Thymus (tissue), 14 donors: ENCODE measurements at places on chromosomes 11 and 22.

DNA sequence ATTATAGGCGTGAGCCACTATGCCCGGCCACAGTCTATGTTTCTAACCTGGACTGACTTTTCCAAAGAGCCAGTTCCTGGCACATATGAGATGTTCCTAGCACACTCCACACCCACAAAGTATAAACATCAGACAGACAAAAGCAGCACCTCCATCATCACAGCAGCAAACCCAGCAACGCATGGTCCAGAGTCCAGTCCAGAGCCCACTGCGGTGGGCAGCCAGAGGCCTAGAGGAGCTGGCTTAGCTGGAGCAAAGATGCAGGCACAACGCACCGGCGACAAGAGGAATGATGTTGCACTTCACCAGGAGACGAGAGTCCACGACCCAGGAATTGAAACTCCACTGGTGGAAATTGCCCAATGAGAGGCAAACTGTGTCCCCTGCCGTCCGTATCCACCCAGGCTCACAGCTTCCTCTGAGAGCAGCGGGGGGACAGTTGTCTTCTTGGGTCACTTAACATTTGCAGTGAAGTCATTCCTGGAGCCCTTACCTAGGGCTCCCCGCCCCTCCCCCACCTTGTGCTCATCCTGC lies 36.6 kb downstream of the RPS6KA4 start:
- DNase-seq = no peak

- no peak for DNase-seq
Observed at GRCh38 chr11:115348416-115348815, 155.8 kb downstream of the CADM1 start.

- DNase-seq = no peak
Observed at GRCh38 chr11:60161766-60162165, 21.1 kb downstream of the MS4A6A start.

- DNase-seq = no peak
Observed at GRCh38 chr11:130300567-130300966, 14.2 kb downstream of the ZBTB44 start.

- DNase-seq = no peak
Observed at GRCh38 chr11:92789761-92790160, 179.7 kb upstream of the MTNR1B start.

DNA sequence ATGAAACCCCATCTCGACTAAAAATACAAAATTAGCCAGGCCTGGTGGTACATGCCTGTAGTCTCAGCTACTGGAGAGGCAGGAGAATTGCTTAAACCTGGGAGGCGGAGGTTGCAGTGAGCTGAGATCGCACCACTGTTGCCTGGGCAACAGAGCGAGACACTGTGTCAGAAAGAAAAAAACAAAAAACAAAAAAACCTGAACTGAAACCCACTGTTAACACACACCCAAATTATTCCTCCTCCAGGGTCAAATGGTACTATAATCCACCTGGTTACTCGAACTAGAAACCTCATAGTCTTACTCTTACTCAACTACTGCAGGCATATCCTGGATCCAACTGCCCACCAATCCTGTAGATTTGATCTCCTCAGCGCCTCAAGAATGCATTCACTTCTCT lies 35.5 kb downstream of the USP28 start:
- DNase-seq = no peak

- peak; percentile 13 for DNase-seq
Observed at GRCh38 chr11:76236092-76236999, 30.0 kb upstream of the WNT11 start.

DNA sequence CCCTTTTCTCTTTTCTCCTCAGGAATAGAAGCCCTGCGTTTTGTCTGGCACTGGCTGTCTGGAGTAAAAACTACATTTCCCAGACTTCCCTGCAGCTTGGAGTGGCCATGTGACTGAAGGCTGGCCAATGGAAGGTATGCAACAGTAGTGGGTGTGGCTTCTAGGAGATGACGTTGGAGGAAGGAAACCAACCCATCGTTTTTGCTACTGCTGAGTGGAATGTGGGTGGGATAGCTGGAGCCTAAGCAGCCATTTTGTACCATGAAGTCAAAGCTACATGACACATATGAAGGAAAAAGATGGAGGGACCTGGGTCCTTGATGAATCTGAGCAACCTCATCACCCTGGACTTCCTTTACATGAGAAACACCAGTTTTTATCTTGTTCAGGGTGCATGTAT lies 19.6 kb downstream of the FGF3 start:
- no peak for DNase-seq

- DNase-seq = no peak
Observed at GRCh38 chr11:1564535-1565172, 7.4 kb downstream of the DUSP8 start.

- no peak for DNase-seq
Observed at GRCh38 chr11:13465909-13466371, 2.9 kb upstream of the BTBD10 start.

DNA sequence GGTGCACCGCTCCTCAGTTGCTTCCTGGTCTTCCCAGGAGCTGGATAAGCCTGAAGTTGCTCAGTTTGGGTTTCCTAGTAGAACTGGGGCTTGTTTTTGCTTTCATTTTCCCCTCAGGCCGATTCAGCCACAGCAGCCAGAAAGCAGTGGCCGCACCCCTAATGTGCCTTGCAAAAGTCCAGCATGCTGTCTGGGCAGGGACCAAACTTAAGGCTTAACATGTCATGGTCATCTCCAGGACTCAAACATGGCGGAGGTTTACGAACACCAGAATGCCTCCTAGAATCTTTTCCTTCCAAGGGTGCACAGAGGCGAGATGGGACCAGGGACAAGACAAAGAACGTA lies 2.5 kb downstream of the GNG3 start:
- DNase-seq = no peak

GRCh38 chr11:61830237-61831105 lies 2.4 kb downstream of the FADS2 start:
- DNase-seq = no peak

- no peak for DNase-seq
Observed at GRCh38 chr11:114179234-114179941, 116.8 kb upstream of the NNMT start.

DNA sequence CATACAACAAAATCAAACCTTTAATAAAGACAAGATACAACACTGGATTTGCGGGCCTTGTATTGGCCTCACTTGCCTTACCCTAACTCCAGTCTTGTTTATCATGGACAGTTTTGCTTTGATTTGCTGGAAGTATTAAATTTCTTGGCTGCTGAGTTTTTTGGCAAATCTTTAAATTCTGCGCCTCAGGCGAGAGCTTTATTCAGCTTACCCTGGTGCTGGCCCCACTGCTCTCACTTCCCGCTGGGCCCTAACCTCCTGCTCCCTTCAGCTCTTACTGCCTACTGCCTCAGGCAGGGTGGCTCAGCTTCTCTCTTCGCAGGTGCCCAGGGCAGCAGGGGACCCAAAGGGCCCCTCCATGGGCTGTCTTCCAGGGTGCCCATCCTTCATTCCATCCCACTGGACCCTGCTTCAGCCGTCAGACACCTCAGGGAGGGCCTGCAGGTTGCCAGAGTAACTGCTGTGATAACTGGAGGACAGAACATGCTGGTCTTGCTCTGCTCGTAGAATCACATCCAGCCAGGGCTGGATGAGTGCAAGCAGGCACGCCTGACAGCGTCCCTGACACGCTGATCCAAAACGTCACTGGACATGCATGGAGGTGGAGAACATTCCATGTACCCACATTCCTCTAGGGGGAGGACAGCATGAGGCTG lies 45.7 kb upstream of the TUB start:
- no peak for DNase-seq

GRCh38 chr11:111379602-111380136 lies 594 bp upstream of the POU2AF1 start:
- DNase-seq = peak; percentile 8

DNA sequence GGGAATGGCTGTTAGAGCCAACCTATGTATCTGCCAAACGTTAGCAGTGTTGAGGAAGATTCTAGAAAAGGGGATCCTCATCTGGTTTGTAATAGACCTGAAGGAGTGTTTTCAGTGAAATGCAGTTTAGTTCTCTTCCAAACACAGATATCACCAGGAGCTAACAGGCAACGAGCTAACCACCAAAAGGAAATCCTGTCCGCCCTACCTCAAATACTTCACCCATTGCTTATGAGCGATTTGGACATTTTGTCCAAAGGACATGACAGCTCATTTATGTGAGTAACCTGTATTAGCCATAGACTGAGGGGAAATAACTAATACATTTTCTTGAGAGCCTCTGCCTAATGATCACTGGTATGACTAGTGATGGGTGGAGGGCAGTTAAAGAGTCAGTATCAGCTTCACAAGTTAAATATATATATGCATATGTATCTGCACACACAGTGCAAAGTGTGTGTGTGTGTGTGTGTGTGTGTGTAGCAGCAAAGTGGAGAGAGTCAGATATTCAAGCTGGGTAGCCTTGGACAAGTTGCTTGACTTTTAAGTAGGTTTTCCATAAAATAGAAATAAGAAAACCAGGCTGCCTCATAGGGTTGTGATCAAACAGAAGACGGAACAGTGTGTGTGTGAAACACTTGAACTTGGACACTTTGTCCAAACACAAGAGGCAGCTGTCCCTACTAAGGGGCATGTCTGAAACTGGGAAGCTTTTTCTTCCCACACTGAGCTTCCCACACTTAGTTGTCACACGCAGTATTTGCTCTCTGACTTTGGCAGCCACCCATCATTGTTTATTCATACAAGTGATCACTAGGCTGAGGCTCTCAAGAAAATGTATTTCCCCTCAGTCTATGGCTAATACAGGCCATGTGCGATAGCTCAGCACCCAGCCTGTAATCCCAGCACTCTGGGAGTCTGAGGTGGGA lies 940 bp upstream of the C11orf91 start:
- DNase-seq = no peak

DNA sequence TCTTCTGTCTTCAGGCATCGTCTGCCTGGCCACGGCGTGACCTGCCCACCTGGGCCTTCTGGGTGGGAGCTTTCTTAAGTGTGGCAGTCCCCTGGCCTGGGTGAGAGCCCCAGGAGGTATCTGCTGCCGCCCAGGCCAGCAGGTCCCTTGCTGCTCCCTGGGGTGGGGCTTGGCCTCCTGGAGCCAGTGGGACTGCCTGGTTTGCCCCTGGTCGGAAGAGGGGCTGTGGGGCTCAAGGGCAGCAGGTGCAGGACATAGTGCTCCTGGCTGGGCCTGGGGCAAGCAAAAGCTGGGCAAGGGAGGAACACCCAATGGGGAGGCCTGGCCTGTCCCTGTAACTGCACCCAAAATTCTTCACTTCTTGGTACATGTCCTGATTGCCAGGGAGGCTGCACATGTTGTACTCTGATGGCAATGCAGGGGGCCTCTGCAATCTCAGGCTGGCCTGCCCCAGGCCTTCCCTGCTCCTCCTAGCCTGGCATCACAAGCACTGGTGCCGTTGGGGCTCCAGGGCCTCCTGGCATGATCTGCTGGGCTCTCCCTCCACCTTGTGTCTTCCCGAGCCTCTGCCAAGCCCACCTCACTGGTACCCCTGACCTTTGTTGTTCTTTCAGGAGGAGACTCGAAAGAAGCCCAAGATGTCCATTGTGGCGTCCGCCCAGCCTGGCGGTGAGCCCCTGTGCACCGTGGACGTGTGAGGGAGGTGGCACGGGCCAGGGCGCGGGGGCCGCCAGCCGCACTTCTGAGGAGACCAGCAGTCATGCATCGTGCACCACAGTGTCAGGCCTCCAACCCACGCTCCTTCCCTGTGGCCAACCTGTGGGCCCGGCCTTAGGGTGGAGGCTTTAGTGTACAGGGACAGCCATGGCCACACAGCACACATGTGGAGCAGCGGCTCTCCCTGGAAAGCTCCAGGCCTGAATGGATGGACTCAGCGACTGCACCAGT lies 6.2 kb upstream of the RANBP1 start:
- no peak for DNase-seq

GRCh38 chr11:73931039-73931645 lies 19.7 kb upstream of the DNAJB13 start:
- DNase-seq = peak; percentile 70

GRCh38 chr11:2207212-2207611 lies 35.6 kb upstream of the TH start:
- DNase-seq = no peak

GRCh38 chr22:39923696-39924095 lies 22.8 kb downstream of the GRAP2 start:
- no peak for DNase-seq

- peak; percentile 54 for DNase-seq
Observed at GRCh38 chr22:42277988-42278776, 7.7 kb upstream of the TCF20 start.

DNA sequence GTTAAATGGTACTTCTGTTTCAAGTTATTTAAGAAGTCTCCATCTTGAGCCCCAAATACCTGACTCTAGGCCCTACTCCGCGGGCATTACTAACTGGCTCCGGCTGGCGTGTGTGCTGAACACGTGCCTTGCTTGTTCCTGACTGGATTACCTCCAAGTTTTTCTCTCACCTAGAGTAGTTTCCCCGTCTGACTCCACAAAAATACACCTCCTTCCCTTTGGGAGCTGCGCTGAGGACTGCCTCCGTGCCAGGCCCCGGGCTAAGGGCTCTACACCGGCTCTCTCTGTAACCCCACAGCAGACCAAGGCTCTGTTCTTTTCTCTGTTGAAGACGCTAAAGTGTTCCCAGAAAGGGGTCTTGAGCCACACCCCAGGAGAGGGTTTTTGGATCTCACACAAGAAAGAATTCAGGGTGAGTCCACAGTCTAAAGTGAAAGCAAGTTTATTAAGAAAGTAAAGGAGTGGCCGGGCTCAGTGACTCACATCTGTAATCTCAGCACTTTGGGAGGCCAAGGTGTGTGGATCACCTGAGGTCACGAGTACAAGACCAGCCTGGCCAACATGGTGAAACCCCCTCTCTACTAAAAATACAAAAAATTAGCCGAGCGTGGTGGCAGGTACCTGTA lies 61.8 kb downstream of the ANO1 start:
- no peak for DNase-seq

GRCh38 chr22:21652010-21652546 lies 10.0 kb downstream of the SDF2L1 start:
- DNase-seq = no peak

GRCh38 chr11:70087446-70088167 lies 9.5 kb downstream of the ANO1 start:
- no peak for DNase-seq
